ENCODE measurements at places on chromosomes 3 and 15.

- DNase-seq: no peak
Measured at GRCh38 chr3:134351427-134351826, 22.8 kb downstream of the AMOTL2 start.

DNA sequence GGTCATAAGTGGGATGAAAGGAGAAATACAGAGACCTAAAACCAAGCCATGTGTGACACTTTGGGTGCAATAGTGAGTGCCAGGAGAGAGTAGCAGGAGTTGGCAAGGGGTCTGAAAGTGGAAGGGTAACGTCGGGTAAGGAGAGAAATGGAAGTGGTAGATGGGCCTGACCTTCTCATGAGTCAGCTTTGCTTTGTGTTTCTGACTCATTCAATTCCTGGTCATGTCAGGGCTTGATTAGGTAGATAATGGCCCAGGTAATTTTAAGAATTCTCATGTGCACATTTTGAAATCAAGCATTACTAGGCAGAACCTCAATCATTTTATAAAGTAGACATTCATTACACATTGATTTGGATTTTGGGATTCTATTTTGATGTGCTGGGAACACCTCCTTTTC, 262.5 kb downstream of the SOX2 start:
- no peak for DNase-seq

- no peak for DNase-seq
Measured at GRCh38 chr3:159764490-159765029, 224.1 kb upstream of the IL12A start.

DNA sequence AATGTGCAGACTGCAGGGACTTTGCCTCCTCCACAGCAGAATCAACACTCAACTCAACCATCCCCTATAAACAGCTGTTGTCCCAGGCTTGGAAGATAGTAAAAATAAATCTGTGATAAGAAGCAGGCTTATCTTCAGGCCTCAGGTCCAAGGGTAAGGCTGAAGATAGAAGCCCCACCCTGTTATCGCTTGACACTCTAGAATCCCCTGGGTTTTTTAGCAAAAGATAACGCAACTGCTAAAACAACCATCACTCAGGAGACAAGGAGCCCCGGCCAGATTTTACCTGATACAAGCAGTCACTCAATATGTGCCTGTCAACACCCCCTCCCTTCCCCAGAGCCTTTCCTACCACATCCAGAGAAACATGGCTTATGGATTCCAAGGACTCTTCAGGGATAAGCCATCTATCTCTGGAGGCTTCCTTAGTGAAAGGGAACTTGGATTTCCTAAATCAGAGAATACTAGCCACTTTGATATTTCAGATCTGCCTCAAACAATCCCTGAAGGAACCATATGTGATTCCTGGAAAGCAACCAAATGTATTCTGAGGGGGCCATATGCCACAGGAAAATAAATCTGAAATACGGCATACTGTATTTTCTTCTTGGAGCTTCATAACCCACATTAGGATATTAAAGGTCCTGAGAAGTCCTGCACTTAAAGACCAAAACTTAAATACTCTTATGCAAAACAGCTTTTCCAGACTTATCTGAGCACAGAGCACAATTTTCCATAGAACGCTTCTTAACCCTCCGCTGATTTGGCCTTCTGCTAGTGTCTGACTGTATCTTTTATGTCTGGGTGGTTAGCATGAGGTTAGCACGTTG, 60.4 kb downstream of the LYZL4 start:
- DNase-seq: no peak

GRCh38 chr3:148957586-148957985, 33.8 kb upstream of the GYG1 start:
- no peak for DNase-seq

DNA sequence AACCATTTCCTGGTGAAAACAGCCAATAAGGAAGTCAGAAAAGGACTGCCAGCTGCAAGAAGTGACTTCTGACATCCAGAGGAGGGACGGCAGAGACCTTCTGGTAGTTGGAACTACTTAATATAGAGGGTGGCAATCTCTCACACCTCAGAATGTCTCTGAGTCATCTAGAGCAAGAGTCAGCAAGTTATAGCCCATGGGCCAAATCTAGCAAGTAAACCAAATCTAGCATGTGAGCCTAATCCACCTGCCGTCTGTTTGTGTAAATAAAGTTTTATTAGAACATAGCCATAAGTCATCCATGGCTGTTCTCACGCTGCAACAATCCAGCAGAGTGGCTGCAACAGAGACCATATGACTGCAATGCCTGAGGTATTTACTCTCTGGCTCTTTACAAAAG, 160.5 kb upstream of the NR2E3 start:
- no peak for DNase-seq

Measured in activated CD4-positive, CD25-positive, alpha-beta regulatory T cell (primary cell).